ENCODE measurements at places on chromosomes 2 and 18. TPM values are rescaled to one million over a fixed set of nuclear protein-coding genes. Genes with fewer than 3 reads are reported as not detected.

DNA sequence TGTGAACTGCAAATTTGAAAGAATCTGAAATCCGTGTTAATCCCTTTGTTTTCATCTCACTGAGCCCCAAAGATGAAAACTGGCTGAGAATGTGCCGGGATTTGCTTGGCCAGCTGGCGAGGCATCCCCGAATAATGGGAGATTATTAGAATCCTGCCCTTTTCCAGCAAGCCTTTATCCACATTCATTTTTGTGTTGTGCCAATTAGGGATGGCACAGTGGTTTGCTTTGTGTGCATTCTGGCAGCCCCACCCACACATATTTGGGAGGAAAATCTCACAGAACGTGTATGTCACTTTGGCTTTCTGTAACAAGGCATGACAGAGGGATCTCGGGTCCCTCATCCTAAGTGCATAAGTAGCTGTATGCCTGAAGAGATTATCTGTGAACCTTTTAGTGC, 405.8 kb upstream of the FAM98A start:
- DNase-seq = no peak

DNA sequence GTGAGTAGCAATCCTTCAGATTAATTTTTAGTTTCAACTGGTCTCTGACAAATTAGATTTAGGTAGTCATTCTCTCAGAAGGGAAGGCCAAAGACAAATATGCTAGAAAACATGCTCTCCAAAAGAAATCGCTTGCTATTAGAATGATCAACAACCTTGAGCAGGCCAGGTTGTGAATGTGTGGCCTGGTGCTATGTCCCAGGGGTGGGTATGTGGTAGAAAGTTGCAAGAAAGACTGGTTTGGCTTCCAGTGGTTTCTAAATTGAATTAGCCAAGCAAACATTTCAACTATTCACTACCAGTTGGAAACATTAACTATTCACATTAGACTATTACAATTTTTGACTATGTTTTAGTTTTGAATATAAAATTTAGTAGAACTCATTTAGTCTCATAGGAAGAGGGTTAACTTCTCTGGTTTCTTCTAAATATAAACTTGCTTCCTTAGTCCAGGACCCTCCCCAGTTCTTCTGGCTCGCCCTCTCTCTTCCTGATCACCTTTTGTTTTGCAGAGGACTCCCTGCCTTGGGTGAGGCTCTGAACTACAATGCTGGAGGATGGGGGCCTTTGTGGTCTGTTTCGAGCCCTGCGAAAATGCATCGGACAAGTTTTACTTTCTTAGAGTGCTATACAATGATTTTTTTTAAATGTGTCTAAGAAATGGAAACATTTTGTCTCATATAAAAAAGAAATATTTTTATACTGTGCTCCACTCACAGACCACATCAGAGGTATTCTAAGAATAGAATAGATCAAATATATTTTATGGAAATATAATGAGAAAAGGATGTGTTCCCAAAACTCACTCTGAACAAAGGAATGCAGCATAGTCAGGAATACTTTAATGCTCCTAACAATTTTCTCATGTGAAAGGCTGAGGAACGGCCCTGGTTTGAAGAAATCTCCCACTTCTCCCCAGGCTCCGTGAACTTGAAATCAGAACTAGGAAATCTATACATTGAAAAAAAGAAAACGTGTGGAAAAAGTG, 375.0 kb upstream of the ZEB2 start:
- no peak for DNase-seq

PDCD1 gene
- total RNA-seq = not detected

GRCh38 chr2:166675553-166675952, 181.5 kb upstream of the SCN7A start:
- no peak for DNase-seq

INO80C gene
- 1.7 TPM for total RNA-seq

DNA sequence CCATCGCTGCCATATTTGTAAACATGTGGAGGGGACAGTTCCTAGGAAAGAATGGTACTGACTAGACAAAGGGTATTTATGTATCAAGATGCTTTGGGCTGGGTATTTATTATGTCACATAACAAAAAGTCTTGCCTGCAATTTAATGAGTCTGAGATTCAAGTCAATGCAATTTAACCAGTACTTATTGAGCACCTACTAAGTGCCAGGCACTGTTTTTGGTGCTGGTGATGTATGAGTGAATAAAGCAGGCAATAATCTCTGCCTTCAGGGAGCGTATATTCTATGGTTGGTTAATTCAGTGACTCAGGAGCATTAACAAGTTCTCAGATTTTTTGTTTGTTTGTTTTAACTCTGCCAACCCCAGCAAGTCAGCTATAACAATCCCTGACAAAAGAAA, 24.6 kb upstream of the ACVR1 start:
- DNase-seq = no peak

MAPK4 gene
- not detected for total RNA-seq

DNA sequence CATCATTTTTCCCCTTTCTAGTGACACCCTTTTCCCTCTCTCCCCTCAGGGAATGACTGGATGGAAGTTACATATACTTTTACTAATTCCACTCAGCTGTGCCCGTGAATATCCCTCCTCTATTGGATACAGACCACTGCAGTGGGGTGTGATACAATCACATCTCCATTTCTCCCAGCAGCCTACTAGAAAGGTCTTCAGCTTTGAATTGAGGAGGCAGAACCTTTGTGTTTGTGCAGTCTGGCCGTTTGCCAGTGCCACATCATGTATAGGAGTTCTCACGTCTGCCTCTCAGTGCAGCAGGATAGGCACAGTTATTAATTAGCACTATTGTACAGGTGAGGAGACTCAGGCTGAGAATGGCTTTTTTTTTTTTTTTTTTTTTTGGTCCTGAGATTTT, 16.4 kb downstream of the TNFRSF11A start:
- no peak for DNase-seq

DNA sequence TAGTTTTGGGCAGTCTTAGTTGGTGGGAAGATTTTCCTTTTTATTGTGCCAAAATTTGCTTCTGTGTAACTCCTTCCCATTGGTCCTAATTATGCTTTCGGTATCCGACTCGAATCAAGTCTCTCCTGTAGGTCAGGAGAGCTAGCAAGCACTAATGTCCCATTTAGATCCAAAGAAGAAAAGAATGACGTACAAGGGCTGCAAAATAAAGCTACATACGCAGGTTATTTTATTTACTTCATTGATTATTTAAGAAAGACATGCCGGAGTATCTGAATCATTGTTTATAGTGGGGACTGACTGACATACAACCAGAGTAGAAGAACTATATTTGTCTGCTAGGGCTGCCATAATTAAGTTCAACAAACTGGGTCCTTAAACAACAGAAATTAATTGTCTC, 648.5 kb downstream of the CPS1 start:
- DNase-seq = no peak

DNA sequence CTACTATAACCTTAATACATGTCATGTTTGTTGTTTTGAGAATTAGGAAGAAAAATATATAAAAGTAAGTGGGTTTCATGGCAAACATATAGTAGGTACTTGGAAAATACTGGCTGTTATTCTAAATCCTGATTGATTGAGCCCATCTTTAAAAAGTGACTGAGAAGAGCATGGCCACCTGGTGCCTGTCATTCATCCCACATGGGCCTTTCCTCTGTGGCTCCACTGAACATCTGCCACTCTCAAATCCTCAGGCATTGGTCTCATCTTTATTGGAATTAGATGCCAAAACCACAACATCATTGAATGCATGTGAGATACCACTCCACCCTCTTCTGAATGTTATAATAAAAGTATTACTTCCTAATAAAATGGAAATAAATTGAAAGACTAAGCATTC, 101.6 kb upstream of the TTN start:
- DNase-seq = no peak

- no peak for DNase-seq
These were observed 56.8 kb upstream of the KIDINS220 start for GRCh38 chr2:8893978-8894820.

CHRND gene
- not detected for total RNA-seq

DNA sequence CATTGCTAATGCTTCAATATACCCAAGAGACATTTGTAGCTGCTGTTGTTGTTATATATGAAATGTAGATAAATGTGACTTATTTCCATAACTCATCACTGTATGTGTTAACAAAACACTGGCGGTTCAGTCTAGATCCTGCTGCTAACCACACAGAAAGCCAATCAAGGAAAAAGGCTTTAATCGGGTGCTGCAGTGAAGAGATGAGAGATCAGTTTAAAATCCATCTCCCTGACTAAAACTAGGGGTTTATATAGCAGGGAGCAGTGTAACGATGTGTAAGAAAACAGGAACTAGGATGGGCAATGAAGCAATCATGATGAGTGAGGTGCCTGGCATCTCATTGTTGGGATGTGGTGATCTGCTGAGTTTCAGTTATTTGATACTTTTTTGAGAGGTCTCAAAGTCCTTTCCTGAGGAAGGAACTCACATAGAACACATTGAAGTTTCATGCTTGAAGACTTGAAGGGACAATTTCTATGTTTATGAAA, 677.7 kb upstream of the CDH7 start:
- DNase-seq = no peak

SCTR gene
- not detected for total RNA-seq

DNA sequence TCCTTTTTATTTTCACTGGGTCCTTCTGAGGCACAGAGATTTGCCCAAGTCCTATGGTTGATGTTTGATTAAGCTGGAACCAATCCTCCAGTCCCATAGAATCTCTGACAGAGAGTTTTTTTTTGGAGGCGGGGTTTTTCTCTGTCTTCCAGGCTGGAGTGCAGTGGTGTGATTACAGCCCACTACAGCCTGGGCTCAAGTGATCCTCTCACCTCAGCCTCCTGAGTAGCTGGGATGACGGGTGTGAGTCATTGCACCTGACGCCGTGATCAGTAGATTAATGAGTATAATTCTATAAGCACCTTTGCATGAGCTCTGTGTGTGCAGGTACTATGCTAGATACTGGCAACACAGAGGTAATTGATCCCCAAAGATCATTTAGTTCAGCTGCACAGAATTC, 15.3 kb upstream of the TRPM8 start:
- no peak for DNase-seq

DNA sequence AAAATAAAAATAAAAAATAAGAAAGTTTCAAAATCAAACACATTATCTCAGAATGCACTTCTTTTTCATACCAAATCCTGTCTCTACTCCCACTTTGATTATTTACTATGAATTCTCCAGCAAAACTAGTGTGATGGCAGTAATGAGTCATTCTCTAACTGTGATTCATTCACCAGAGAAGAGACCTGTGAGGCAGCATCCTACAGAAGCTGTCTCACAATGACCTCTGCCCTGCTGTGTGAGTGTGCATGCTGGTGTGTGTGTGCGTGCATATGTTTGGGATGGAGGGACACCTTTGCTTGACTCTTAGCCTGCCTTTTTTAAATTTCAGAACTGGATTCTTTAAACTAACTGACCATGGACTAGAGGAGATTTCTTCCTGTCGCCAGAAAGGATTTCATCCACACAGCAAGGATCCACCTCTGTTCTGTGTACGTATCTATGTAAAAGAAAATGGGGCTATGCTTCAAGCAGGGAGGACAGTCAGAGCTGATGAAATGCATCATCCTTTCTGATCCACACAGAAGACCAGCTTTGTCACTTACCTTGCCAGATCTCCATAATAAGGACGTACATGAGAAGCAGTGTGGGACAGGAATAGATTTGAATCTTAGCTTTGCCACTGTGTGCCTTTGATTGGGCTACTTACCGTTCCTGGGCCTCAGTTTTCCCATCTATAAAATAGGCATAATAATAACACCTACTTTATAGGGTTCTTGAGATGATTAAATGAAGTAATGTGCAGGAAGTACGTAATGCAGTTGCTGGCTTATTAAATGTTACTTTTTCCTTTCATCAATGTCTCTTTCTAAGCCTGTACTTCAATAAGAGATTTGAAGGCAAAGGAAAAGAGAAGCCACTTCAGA, 31.2 kb downstream of the STAMBP start:
- DNase-seq = peak; percentile 89

DNA sequence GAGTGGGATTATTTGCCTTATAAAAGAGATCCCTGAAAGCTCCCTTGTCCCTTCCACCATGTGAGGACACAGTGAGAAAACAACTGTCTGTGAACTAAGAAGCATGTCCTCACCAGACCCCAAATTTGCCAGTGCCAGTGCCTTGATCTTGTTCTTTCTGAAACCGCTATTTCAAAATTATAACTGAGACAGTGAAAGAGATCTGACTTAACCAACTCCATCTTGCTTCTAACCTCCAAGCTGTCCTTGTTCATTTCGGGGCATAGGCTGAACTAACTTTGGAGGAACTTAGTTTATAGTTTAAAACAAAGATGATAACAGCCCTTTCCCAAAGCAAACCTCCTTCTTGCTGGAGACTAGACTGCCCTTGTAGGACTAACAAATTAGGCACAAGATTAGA, 563.9 kb downstream of the ADCYAP1 start:
- DNase-seq = no peak

- DNase-seq = no peak
These were observed 131.9 kb upstream of the SPATS2L start for GRCh38 chr2:200174433-200175216.

ALLC gene
- total RNA-seq = not detected

DNA sequence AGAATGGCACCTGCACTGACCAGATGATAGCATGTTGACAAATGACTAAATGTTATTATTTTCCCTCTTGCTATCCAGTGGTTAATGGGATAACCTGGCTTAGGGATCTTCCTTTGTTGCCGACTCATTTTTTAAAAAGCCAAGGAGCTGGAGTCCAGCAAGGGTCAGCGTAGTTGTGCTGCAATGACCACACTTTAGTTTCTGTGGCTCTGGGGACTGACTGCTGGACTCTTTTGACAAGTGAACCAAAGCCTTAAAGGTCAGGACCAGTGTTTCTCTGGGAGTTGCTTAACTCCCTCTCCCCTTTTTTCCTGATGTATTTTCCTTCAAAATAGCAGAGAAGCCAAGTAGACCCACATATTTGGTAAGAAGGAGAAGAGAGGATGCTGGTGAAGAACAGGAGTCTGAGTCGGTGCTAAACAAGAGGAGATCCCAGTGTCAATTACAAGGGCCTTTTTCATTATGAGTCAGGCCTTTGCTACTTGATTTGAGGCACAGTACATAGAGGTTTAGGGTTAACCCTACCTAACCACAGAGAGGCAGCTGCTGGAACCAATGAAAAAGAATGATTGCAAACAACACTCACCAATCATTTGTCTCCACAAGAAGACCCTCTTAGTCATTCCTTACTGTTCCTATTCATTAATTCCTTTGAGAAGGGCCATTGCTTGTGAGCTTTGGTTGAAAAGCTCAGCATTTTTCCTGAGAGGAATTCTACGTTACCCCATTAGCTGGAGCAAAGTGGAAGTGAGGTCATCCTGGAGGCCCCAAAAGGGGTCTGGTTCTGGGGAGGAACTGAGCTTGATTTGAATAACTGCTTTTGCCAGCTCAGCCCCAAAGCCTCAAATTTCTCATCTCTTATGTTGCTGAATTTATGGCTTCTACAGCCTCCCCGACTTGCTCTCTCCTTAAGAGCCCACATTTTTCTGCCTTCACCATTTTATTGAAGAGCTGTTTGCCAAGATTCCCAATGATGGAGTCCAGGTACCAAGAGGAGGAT, 137.6 kb upstream of the HNMT start:
- peak; percentile 31 for DNase-seq

CYB5A gene
- 131 TPM for total RNA-seq

DNA sequence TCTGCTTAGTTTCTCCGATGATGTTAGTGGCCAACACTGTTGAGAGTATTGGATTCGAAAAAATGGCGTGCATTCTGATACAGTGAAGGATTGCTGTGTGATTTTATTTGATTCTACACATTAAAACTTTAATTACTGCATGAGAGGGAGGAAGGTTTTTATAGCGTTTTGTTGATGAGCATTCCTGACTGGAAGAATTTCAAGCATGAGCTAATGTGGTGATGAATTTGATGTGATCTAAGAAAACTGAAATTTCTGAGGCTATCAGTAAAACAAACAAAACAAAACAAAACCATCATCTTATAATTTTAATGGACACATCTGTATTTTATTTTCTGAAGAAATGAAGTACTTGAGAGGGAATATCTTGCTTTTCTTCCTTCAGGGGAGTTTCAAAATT, 59.6 kb downstream of the ITGB6 start:
- DNase-seq = no peak
